ENCODE measurements at places on chromosomes 12 and 14. TPM values are rescaled to one million over a fixed set of nuclear protein-coding genes. Genes with fewer than 3 reads are reported as not detected.

The VPS29 gene
- 101 TPM for polyA plus RNA-seq

The CCT2 gene
- 150 TPM for polyA plus RNA-seq

The OR6C4 gene
- polyA plus RNA-seq: not detected

The RNASE3 gene
- not detected for polyA plus RNA-seq

The SDR9C7 gene
- polyA plus RNA-seq: not detected

The TMEM260 gene
- 8.4 TPM for polyA plus RNA-seq

The MRPL42 gene
- 33.3 TPM for polyA plus RNA-seq

The C12orf56 gene
- 2.5 TPM for polyA plus RNA-seq

The KRT79 gene
- not detected for polyA plus RNA-seq

The SLC10A1 gene
- polyA plus RNA-seq: not detected

The OASL gene
- 1.1 TPM for polyA plus RNA-seq

Data from brain (organoid and tissue), 16 donors.